ENCODE measurements at places on chromosomes 5 and 9.

DNA sequence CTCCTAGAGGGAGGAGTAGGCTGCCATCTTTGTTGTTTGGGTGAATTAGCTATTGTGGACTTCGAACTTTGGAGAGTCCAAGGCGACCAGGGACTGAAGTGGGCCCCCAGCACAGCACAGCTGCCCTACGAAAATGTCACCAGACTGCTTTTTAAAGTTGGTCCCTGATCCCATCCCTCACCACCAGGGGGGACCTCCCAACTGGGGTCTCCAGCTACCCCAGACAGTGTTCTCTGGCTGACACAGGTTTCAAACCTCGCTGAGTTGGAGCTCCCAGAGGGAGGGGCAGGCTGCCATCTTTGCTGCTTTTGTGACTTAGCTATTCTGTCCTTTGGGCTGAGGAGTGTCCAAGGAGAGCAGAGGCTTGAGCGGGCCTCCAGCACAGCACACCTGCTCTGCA, 45.7 kb upstream of the ADRB2 start:
- no peak for DNase-seq

GRCh38 chr9:99041618-99042017, 63.3 kb upstream of the TGFBR1 start:
- DNase-seq = no peak

- DNase-seq = no peak
Observed at GRCh38 chr5:80959768-80960442, at the start of gene RASGRF2. Gene RASGRF2 (plus strand): TSS chr5:80960363. CDS start chr5:80960739, 376 bp downstream.

DNA sequence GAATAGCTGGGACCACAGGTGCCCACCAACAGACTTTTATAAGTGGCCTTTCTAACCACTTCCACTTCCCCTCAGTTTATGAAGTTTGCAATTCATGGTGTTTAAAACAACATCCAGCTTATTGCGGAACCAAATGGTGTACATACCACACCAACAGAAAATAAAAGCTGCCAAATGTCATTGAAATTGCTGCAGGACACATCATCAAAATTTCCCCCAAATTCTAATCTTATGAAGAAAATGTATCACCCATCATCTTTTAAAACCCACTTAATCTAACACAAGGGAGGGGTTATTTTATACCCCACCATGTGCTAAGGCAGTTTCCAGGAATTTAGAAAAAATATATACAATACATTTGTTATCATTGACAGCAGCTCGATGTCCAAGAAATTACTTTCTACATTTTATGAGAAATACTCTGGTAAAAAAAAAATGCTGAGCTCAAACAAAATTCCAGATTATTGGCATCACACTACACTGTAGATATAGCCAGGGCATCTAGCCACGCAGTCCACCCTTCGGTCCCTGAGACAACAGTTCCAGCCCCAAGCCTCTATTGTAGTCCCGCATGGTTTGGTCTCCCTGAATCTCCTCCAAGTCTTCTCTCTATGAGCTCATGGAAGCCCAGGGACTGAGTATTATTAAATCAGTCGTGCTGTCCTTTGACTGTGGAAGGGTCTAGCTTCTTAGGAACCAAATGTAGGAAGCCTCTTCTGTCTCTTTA, 372.8 kb upstream of the SLC30A5 start:
- no peak for DNase-seq

GRCh38 chr5:69211200-69211599, 21.8 kb downstream of the CENPH start:
- DNase-seq = no peak

GRCh38 chr9:109418827-109419226, 79.3 kb downstream of the PTPN3 start:
- DNase-seq = no peak

DNA sequence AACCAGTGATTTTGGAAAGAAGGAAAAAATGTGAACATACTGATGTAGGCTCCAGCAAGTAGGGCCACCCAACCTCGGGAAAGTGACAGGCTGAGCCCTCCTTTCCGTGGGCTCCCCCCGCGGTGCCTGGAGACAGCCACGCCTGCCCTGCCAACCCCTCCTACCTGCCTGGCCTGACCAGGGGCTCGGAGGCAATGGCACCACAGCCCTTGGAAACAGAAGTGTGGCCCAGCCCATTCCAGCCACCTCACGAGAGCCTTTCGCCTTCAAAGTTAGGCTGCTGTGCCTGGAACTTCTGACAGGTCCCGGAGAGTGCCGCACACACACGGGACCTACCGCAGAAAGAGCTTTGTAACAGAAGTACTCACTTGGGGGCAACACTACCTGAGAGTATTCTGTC, 49.5 kb upstream of the LRRC14B start:
- no peak for DNase-seq

GRCh38 chr5:163855754-163856153, 350.3 kb downstream of the MAT2B start:
- DNase-seq = no peak

GRCh38 chr9:120655005-120655622, 59.2 kb downstream of the MEGF9 start:
- DNase-seq = no peak

GRCh38 chr9:91949946-91950664, at the start of gene ROR2:
Gene ROR2 (minus strand): TSS chr9:91950228.
- peak; percentile 7 for DNase-seq

- no peak for DNase-seq
Observed at GRCh38 chr9:117528225-117528624, 113.4 kb upstream of the ASTN2 start.

GRCh38 chr5:35856765-35857351, at the start of gene IL7R:
Gene IL7R (plus strand): TSS chr5:35856891. CDS start chr5:35856978, 87 bp downstream.
- DNase-seq = no peak

- DNase-seq = peak; percentile 2
Observed at GRCh38 chr5:158435161-158435616, 576.2 kb upstream of the CLINT1 start.

- no peak for DNase-seq
Observed at GRCh38 chr5:103808464-103809106, 246.0 kb upstream of the NUDT12 start.

DNA sequence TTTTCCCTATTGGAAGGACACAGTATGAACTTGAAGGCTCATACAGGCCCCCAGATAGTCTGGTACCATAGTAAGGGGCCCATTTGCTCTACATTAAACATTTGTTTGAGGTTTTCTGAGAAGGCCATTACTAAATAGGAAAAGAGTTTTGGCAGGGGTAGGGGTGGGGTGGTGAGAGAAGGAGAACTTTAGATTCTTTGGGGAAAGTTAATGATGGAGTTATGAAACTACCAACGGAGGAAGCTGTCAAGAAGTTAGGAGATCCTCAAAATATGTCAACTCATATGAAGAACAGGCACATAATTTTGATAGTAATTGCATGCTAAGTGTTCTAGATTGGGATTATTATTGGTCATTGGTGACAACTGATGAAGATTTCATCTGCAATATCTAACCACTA, 114.7 kb downstream of the TAF11L14 start:
- DNase-seq = no peak

DNA sequence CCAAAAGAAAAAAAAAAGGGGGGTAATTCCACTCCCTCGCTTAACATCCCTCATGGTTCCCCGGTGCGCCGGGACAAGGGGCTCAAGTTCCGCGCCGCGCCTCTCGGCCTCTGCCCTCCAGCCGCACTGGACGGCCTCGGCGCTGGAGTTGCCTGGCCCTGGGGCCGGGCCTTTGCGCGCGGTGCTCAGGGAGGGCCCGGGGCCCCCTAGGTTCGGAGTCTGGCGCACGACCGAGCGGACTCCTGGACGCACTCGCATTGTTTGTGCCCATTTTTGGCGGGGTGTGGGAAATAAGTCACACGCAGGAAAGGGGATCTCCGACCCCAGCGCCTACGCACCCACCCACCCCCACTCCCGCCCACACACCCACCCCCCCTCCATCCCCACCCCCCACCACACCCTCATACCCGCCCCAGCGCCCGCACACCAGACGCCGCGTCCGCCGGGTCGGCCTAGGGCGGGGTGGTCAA, 381 bp downstream of the MED22 start:
- DNase-seq = no peak

- no peak for DNase-seq
Observed at GRCh38 chr5:684751-685216, 8.4 kb downstream of the TPPP start.

DNA sequence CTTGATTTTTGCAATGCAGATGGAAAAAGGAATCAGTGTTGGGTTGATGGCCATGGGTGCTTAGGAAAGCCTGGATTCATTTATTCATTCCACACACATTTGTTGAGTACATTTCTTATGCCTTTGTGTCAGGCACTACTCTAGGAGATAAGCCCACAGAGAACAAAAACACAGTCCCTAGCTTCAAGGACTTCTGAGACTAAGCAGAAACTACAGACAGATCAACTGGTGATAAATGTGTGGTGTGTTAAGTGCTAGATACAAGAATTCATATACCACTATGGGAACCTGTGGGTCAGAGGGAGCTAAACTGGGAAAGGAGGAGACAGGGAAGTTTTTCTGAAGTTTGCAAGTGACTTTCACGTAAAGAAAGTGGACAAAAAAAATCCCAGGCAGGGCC, 119.9 kb downstream of the CEMIP2 start:
- DNase-seq = no peak

DNA sequence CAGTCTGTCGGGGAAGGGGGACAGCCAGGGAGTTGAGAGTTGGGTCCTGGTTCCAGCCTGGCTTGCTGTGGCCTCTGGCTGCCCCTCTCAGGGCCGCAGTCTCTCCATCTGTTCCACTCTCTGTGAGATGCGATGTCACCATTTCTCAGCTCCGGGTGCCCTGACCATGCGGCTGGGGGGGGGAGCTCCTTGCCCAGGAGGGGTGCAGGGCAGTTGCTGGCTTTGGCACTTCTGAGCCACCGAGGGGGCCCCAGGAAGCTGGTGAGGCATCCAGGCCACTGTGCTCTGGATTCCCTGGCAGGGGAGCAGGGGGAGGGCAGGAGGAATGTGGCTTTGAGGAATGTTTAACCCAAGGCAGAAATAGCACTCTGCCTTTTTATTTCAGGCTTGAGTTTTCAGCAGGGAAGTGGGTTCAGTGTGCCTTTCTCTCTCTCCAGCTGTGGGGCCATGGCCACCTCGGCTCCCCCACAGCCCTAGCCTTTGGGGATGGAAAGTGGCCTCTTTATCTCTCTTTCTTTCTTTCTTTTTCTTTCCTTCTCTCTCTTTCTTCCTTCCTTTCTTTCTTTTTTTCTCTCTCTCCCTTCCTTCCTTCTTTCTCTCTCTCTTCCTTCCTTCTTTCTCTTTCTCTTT, 11.0 kb downstream of the NCS1 start:
- no peak for DNase-seq

GRCh38 chr9:110605565-110605964, 26.0 kb upstream of the SVEP1 start:
- DNase-seq = no peak

- no peak for DNase-seq
Observed at GRCh38 chr9:37417857-37418618, 4.5 kb upstream of the GRHPR start.

- no peak for DNase-seq
Observed at GRCh38 chr5:90504743-90505142, 24.6 kb downstream of the LYSMD3 start.

GRCh38 chr5:115847290-115847689, 5.6 kb downstream of the AP3S1 start:
- DNase-seq = no peak

DNA sequence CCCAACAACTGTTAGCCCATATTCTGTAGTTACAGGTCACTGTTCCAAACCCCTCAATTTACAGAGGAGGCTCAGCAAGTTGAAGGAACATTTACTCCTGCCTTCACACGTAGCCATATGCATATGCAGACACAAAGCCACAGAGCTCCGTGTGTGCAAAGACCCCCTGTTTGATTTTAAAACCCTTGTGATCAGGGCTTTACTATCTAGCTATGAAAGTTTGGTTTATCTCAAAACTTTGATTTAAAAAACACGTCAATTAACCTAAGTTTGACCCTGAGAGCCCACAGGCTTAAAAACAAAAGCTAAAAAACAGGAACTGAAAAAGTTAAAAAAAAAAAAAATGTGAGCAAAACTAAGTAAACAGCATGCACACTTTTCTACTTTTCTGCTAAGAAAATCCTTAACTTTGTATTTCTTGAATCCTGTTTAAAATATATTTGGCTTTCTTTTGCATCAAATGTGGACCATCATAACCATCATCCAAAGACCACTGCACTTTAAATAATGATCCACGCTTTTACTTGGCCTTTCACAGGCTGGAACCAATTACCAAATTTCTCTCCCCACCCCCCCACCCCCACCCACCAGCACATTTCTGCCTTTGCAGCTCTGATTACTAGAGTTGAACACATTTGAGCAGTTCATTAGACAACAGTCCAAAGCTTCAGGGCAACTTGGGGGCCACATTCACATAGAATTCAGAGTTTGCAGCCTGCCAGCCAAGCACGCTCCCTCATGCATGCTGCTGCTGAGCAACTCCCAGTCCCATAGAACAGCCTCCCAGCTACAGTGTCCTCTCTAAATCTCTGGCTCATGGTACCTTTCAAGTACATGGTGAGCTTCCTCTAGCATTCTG, 128.8 kb upstream of the MAP3K1 start:
- DNase-seq = no peak

GRCh38 chr9:4857163-4857810, 64.5 kb downstream of the RCL1 start:
- DNase-seq = no peak

DNA sequence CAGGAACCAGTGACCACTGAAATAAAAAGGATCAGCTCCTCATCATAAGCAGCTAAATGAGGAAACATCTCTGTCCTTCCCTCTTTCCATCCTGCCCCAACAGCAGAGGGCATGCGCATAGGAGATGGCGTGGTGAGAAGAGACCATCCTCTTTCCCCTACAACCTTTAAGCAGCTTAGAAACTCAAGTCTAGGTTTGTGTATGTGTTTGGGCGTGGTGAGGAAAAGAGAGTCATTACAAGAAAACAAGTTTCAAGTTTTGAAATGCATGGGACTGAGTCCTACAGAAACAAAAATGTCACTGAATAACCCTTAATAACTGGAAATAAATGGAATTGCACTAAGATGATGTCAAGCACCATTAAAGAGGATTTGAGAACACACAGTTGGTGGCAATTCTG, 96.4 kb upstream of the IL12B start:
- no peak for DNase-seq

DNA sequence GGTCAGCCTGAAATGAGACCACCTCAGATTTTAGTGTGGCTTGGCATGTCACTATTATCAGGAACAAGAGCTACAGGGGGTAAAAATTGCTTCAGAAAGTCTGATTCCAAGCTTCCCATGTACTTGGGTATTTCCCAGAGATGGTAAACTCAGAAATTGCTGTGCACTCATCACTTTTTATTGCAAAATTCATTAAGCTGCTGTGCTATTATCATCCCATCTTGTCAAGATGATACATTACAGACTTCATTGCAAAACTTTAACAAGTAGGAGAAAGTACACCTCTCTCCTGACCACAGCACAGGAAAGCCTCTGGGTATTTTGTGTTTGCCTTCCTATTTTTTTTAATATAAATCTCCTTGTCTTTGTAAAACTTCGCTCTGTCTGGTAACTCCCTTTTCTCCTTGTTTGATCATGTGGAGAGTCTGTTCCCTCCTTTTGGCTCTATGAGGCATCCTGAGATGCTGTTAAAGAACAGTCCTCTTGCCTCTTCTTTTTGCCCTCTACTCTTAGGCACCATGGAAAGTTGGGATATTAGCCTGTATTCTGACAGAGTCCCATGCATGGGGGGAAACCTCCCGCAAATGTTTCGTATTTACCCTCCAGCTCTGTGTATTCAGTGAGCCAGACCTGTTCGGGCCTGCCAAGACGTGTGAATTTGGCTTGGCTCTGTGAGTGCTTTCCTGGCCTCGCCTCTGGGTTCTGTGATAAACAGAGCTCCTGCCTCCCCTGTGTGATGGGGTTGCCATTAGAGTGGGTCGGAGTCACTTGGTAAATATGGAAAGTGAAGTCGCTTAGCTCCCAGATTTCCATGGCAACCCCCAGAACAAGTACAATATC, 260.7 kb downstream of the NR3C1 start:
- DNase-seq = no peak

Data from activated CD8-positive, alpha-beta memory T cell treated with anti-CD3 and anti-CD28 coated beads for 4 hours (primary cell).